Stimulated activated CD8-positive, alpha-beta memory T cell treated with anti-CD3 and anti-CD28 coated beads, Interleukin-4, amount 100 ng/mL, for 4 hours (primary cell): ENCODE measurements at places on chromosomes 2 and 18.

DNA sequence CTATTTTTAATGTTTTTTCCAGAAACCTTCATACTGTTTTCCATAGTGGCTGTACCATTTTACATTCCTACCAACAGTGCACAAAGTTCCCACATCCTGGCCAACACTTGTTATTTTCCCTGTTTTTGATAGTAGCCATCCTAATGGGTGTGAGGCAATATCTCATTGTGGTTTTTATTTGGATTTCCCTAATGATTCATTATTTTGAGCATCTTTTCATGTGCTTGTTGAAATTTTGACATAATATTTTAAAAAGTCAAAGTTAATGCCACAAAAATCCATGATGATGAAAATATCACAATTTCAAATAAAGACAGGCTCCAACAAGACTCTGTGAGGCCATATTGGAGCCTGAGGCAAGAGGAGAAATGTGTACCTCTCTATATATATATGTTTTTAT, 50.2 kb downstream of the VWA3B start:
- DNase-seq: no peak

DNA sequence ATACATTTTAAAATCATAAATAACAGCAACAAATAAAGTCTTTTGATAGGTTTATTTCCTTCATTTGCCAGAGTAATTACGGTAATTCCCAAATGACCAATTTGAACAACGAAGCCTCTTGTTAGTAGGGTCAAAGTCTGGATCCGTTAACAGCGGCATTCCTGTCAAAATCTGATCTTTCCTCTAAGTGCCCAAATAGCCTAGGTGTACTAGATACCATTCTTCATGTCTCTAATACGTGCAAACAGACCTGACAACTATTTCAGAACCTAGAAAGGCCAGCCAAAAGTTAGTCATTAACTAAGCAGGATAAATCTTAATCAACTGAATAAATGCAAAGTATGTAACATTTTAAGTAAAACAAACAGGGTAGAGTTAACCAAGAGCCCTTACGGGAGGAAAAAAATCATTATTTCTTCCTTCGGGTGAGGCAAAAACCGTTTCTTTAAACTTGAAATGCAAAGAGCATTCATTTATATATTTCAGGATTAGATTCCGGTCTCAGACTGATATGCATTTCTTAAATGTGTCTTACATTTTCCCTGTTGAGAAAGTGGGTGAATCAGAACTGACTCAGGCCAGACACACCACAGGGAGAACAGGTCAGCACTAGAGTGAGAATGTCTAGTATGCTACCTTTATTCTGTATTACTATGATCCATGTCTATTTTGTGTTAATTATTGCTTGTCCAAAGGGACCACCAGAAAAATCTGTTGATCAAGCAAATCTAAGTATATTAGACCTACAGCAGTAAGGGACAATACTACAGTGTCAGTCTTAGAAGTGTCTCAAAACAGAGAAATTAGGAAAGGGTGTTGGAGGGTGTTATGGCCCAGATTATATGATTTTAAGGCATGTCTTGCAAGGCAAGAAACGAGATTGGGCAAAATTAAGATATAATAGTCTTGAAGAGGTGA, 141.5 kb upstream of the NDUFV2 start:
- no peak for DNase-seq

DNA sequence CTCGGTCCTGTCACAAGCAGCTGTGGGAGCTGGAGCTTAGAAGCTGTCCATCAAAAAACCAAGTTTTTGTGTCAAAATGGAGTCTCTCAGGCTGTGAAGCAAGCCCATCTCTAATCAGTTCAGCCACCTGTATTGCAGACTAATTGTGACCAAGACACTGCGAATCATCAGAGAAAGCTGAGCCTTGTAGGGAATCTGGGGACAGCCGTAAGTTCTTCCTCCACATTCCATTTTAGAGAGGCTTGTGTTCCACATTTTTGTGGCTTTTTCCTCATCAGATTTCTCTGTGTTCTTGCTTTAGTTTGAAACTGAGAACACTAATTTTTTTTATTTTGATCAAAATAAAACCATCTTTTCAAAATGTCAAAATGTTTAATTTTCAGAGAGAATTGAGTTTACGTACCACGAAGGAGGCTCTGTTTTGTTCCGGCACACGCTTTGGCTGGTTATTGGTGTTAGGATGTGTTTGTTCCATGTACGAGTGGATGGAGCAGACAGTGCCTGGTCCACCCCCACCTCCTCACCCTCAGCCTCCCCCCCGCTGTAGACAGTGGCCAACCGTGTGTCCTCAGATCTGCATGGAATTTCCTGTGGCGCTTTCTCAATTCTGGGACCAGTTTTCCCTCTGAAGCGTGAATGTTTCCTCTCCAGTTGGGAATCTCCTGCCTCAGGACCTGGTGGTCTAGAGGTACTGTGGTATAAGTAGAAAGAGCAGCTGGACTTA, 140.8 kb downstream of the AGAP1 start:
- DNase-seq: no peak

DNA sequence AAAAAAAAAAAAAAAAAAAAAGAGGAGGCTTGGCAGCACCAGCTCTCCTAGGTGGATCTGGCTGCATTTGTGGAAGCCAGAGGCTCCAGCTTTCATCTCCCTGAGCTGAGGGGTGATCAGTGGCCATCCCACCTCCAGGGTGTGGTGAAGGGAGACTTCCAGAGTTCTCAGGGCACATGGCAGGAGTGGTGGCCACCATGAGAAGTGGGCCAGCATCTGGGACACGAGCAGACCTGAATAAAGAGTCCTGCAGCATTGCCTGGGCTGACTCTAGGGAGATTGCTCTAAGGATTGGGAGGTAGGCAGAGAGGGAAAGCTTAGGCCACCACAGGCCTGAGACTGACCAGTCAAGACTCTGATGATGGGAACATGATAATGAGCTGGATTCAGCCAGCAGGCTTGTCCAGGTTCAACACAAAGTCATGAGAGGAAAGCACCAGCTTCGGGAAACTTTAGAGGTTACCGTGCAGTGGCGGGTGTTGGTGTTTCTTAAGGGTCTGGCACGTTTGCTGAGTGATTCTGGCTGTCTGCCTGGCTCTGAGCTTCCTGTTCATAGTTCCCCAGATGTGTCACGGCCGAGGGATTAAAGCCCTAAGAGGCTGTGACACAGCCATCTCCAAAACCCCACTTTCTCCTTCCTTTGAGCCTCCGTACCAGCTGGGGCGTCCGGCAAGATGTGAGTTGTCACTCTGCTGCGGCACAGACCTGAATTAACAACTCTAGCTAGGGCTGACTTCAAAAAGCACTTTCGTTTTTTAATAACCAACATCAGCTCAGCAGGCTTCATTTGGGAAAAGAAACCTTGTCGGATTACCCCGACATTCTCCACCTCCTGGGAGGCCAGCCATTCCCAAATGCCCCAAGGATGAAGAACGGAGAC, 38.3 kb upstream of the IL1R1 start:
- no peak for DNase-seq

DNA sequence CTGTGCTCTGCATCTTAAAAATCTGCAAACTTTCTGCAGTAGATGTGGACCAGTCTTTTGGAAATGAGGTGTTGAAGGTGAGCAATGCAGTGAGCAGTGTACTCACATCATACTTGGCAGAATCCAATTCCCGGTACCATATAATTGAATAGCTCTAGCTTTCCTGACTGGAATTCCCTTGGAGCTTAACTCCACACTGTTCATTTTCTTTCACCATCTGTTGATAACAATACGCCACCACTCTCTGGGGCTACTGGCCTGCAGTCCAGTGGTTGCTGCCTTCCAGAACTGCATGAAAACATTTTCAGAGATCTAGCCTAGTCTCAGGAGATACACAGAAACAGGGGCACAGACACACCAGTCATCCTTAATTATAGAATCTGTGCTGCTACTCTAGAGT, 820.0 kb upstream of the NXPH2 start:
- DNase-seq: no peak

GRCh38 chr2:237863102-237863511, 3.7 kb downstream of the RAMP1 start:
- DNase-seq: no peak

DNA sequence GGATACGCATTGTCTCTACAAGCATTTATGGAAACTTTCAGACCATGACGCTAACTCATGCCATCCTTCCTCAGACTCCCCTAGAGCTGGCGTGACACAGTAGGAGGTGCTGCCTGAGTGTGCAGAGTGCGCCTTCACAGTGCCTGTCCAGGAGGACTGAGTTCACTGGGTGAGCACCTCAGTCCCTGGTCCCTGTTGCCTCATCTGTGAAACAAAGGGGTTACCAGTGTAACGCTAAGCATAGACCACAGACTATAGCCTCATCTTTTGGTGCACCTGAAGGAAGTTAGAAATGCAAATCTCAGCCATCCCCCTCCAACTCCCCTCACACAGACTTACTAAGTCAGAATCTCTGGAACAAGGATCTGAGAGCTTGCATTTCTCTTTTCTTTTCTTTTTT, 142.8 kb downstream of the TMEM17 start:
- no peak for DNase-seq

GRCh38 chr2:219713110-219713509, 85.7 kb downstream of the SLC4A3 start:
- no peak for DNase-seq

- DNase-seq: no peak
Measured at GRCh38 chr2:1563084-1563857, 150.0 kb downstream of the TPO start.

DNA sequence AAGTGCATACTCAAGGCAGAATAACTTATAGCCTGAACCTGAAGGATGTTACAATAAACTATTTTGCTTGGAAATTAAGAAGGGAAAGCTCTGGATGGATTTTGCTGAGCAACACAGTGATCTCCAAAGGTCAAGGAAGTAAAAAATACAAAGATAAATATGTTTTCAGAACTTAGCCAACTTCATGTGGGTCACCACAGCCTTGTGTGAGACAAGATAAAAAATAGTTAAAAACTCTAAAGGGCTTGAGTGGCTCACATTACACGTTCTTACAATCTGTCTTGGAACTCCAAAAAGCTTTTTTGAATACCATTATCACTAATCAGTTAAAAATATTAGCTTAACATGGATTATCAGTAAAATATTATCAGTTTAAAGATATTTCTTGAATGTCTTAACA, 28.9 kb upstream of the MTX2 start:
- no peak for DNase-seq

DNA sequence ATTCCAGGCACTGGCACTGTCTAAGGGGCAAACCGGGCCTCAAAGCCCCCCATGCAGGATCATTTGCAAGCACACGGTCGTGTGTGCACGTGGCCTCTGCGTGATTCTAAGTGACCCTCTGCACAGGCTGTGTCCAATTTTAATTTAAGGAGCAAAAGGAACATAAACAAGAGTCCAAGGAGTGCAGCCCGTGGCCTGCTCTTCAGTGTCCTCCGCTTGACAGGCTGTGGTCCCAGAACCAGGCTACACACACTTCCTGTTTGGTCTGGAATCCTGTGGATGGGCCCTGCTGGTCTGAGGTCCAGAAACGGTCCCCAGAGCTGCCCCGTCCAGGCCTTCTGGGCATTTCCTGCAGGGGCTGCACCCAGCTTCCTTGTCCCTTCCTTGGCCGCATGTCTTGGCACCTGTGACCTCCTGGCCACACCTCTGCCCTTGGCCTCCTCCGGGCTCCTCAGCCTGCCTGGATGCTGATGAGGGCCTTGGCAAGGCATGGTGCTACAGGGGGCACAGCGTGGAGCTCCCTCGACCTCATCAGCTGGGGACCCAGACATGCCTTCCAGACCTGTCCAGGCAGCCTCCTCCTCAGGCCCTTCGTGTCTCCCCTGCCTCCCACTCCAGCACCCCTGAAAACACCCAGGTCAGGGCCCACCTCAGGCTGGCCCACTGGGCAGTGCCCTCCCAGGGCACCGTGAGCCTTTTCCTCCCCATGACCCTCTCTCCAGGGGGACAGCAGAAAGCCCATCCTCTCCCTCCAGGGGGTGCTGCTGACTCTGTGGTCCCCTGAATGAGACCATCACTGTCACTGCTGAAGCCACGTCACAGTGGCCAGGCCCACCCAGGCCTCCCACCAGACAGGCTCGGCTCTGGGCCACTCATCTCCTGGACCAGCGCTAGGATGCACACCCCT, 136.4 kb upstream of the GPC1 start:
- no peak for DNase-seq

GRCh38 chr2:232838406-232838874, 31.6 kb upstream of the SNORC start:
- peak; percentile 24 for DNase-seq

- no peak for DNase-seq
Measured at GRCh38 chr2:141015341-141016047, 1115.3 kb downstream of the LRP1B start.

- DNase-seq: no peak
Measured at GRCh38 chr2:71560638-71561011, 107.3 kb downstream of the DYSF start.

DNA sequence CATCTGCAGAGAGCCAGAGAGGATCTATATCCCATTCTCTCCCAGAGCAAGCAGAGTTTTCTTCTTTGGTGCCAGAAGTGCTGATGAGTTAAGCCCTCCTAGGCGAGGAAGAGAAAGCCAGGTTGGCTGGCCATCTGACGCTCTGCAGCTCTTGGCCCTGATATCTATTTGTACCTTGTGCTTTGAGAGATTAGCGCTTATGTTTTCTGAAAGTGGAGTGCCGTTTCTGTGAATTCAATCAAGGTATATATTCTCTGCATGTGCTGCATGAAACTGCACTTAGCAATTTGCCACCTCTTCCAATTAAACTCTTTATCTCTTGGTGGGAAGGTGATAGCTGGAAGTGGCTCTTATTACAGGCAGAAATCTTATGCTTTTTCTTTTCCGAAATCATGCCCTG, 177.5 kb downstream of the LPIN1 start:
- no peak for DNase-seq

- no peak for DNase-seq
Measured at GRCh38 chr2:61911510-61911909, 6.0 kb downstream of the COMMD1 start.

- no peak for DNase-seq
Measured at GRCh38 chr2:204977914-204978313, 432.6 kb downstream of the PARD3B start.

DNA sequence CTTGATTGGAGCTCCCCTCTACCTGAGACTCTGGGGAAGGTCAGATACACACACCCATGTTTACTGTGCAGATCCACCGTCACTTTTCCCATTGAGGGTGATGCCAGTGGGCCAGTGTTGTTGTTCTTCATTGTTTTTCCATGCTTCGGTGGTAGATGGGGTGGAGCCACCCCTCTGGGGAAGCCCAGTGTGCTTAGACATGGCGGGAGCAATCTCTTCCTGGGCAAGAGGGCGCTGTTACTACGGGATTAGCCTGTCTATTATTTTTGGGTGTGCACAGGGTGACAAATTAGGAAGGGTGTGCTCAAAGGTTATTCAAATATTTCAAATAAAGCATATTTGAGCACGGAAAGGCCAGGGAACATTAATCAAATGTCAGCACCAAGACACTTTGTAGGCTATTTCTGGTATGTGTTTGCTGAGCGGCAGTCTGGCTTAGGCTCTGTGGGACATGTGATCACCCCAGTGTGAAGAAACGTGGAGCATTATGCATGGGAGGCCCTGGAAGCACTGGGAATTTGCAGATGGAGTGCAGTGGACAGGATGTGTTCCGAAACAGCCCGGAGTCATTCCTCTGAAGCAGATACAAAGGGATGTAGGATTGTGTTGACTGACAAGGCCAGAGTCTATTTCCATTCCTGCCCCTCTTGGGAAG, 34.8 kb upstream of the SMIM21 start:
- DNase-seq: no peak
